ENCODE measurements at places on chromosomes 1 and 21.

DNA sequence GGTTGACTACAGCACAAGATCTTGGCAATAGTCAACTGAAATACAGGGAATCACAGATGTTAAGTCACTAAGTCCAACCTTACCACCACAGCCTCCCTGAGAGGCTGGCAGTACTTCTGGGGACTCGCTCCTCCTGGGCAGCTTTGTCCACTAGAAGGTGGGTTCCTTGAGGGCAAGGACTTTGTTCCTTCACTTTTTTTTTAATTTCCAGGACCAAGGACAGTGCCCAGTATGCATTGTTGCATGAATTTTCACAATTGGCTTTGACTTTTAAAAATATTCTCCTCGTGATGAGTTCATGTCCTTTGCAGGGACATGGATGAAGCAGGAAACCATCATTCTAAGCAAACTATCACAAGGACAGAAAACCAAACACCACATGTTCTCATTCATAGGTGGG, 96.7 kb upstream of the IGSF21 start:
- DNase-seq = no peak

DNA sequence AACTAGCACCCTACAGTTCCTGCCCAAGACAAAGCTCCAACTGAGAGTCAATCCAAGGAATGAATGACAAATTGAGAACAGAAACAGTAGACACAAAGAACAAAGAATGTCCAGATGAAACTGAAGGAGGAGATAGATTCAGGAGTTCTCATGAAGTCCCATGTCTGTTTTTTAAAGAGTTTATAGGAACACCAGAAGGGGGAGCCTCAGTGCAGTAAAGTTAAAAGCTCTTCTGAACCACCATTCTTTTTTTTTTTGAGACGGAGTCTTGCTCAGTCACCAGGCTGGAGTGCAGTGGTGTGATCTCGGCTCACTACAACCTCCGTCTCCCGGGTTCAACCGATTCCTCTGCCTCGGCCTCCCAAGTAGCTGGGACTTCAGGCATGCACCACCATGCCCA, 323.6 kb downstream of the MRPL39 start:
- DNase-seq = peak; percentile 38

- DNase-seq = peak; percentile 66
Observed at GRCh38 chr1:154453574-154454352, 48.3 kb upstream of the TDRD10 start.

DNA sequence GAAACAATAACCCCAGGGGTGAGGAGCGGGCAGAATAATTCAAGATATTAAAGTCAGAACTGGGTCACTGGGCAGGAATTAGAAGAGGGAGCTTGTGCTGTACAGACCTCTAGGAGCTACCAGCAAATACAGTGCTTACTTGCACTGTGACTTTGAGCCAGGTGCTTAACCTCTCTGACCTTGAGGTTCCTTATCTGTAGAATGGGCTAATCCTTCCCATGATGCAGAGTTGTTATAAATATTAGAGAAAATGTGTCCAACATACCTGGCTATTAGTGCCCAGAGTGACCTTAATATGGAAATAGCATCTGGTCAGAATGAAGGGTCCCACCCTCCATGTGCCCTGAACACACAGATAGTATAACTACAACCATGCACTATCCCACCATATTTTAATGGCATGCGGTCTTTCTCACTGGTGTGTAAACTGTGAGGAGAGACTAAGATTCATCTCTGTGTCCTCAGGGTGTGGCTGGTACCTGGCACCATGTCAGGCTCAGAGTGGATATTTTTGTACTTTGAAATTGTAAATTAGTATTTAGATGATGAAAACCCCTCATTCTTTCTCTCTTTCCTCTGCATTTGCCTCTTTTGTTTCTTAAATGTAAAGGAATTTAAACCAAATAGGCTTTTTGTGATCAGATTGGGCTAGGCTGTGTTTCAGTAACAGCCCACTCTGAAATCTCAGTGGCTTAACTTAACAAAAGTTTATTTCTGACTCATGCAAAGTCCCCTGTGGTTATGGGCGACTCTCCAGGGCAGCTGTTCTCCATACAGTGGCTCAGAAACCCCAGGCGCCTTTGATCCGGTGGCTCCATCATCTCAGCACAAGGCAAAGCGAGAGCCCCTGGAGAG, 60.0 kb upstream of the ROR1 start:
- DNase-seq = no peak

- peak; percentile 78 for DNase-seq
Observed at GRCh38 chr1:160108888-160109662, 6.5 kb upstream of the ATP1A2 start.

- DNase-seq = peak; percentile 63
Observed at GRCh38 chr1:200359610-200360163, 50.1 kb downstream of the ZNF281 start.

- no peak for DNase-seq
Observed at GRCh38 chr1:205678286-205679111, 1.8 kb downstream of the SLC45A3 start.

- DNase-seq = peak; percentile 23
Observed at GRCh38 chr1:58883888-58884482, 100.1 kb upstream of the JUN start.

DNA sequence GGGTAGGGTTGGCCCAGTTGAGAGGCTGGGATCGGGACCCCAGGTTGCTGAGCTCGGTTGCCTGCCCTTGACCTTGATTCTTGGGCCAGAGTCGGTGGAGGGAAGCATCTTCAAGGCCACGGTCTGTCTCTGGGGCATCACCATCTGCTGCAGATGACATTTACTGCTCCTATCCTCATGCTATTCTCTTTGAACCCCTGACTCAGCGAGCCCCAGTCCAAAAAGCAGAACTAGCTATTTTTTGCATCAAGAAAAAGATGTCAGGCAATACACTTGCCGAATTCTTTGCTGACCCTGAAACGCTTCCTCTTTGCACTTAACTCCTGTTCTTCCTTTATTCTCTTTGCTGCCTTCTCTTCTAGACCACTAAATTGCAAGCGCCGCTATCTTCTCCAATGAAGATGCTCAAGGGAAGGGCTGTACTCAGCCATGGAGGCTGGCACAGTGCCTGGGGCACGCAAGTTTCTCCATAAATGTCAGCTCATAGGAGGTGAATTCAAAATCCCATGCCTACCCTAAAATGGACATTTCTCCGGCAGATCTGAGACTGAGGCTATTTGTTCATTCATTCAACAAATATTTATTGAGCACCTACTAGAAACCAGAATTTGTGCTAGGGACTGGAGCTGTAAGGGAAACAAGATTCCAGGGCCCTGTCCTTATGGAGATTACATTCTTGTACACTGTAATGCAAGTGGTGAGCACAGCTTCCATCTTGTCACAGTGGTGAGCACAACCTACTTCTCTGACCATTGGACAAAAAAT, 20.5 kb upstream of the CAPZB start:
- DNase-seq = peak; percentile 85

DNA sequence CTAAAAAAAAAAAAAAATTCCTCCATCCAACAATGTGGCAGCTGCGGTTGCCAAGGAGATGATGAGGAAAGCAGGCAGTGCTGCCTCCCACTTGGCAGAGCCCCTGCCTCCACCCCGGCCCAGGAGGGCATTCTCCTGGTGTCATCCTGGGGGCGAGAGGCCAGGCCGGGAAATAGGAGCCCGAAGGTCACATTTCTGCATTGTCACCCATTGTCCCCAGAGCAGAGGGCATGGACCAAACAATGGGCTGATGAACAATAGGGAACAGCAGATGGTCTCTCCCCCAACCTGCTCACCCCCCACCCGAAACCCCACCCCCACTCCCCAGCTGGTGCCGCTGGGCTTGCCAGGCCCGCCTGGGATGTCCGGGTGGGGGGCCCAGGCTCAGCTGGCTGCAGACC, 37.3 kb downstream of the CAMK2N1 start:
- DNase-seq = no peak

GRCh38 chr1:187143783-187144182, 315.0 kb downstream of the PLA2G4A start:
- no peak for DNase-seq

DNA sequence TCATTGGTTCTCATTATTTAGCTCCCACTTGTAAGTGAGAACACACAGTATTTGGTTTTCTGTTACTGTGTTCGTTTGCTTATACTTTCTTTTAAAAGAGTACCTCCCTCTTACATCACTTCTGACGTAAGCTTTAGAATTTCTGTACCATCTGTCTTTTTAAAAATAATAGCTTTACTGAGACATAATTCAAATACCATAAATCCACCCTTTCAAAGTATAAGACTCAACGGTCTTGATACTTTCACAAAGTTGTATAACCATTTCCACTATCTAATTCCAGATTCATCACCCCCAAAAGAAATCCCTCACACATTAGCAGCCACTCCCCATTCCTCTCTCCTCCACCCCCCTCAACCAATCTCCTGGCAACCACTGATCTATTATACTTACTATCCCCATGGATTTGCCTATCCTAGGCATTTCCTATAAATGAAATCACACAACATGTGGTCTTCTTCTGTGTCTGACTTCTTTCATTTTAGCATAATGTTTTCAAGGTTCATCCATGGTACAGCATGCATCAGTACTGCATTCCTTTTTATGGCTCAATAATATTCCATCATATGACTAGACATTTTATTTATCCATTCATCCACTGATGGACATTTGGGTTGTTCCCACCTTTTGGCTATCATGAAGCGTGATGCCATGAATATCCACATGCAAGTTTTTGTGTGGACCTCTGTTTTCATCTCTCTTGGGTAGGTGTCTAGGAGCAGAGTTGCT, 104.7 kb downstream of the HLCS start:
- DNase-seq = no peak

- DNase-seq = peak; percentile 71
Observed at GRCh38 chr1:198253668-198254067, 96.9 kb downstream of the NEK7 start.
